ENCODE measurements at places on chromosomes 12 and 14. TPM values are rescaled to one million over a fixed set of nuclear protein-coding genes. Genes with fewer than 3 reads are reported as not detected.

Gene CD9
- total RNA-seq: 561 TPM

Gene ANO4
- not detected for total RNA-seq

Gene SMIM41
- 5.0 TPM for total RNA-seq

Gene TAC3
- not detected for total RNA-seq

Gene PPP4R4
- total RNA-seq: 3.0 TPM

Gene ASB8
- 33.1 TPM for total RNA-seq

Gene ADGRD1
- 87.0 TPM for total RNA-seq

Gene ARG2
- total RNA-seq: 9.1 TPM

Gene GPR162
- 10.6 TPM for total RNA-seq

Gene PLEKHH1
- total RNA-seq: 4.0 TPM

Gene WNT5B
- total RNA-seq: 8.8 TPM

Gene APAF1
- total RNA-seq: 16.1 TPM

Gene SMCO2
- total RNA-seq: not detected

Gene NTS
- total RNA-seq: not detected

Gene CDH24
- 2.6 TPM for total RNA-seq

Gene IRAK3
- total RNA-seq: 33.8 TPM

Gene MGP
- 381 TPM for total RNA-seq

Gene NANOG
- 0.54 TPM for total RNA-seq

Gene CCDC85C
- 31.0 TPM for total RNA-seq

Gene DDN
- total RNA-seq: 0.13 TPM

Gene GPR137C
- not detected for total RNA-seq

Gene RHOJ
- total RNA-seq: 14.7 TPM

Gene PYGL
- 51.1 TPM for total RNA-seq

Gene OR6C1
- not detected for total RNA-seq

Gene DAO
- not detected for total RNA-seq

Gene GXYLT1
- total RNA-seq: 24.6 TPM
